ENCODE measurements at places on chromosomes 5 and 9.

GRCh38 chr5:54229041-54229780 is 81.2 kb downstream of the ARL15 start:
- DNase-seq, result peak; percentile 86

DNA sequence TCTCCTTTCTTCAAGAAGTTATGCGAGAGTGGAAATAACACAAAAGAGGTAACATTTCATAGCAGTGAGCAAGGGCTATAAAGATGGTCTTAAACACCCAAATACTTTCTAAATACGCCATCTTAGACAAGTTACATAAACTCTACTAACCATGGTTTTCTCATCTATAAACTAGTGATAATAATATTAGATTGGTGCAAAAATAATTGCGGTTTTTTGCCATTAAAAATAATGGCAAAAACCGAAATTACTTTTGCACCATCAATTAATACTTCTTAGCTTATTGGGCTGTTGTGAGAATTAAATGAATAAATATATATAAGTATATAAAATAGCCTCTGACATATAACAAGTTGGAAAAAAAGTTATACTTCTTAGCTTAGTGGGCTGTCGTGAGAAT is 23.7 kb downstream of the GABRA6 start:
- DNase-seq, result no peak

DNA sequence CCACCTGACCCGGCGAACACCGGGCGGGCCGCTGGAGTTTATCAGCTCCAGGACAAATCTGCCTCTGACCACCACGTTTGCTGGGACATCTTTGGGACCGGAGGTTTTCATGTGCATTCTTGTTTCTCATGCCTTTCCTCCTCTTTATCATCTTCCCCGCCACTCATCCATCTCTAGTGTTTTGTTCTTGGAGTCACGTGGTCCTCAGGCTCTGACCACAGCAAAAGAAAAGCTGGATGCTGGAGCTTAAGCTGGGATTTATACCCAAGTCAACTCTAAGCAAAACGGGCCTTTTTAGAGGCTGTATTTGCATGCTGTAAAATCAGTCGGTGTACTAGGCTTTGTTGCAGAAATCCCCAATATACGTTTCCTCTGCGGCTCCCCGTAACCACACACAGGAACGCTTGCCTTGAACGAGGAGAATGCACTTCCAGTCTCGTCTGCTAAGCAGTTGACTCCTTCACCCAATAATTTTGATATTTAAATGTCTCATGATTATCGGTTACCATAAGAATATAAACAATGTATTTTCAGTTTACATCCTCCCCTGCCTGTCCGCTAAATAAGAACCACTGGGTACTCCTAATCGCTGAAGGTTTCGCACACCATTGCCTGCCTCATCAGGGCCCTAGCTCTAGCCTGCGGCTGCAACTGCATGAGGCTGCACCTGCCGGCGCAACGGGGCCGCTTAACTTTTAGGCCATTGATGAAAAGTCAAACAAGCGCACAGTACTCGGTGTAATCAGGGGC is 560 bp upstream of the NDUFS6 start:
- DNase-seq, result peak; percentile 52

- DNase-seq, result no peak
These were observed 35.4 kb downstream of the PRLR start for GRCh38 chr5:35194635-35195471.

DNA sequence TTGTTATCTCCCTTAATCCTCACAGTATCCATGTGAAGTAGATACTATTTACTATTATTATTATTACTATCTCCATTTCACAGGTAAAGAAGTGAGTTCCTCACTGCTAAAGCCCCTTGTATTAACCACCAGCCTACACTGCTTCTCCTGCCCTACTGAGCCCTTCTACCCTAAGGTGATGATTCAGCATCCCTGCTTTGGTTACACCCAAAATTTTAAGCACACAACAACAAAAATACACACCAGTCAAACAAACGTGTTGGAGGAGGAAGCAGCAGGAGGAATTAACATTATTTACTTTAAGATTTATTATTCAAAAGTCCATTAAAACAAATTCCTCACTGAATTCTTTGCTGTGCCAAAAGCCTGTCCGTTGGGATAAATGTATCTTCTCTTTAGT is 370.2 kb upstream of the BRINP1 start:
- no peak for DNase-seq

GRCh38 chr5:11222169-11222568 is 461.1 kb upstream of the DAP start:
- no peak for DNase-seq

Data from activated CD4-positive, alpha-beta T cell treated with anti-CD3 and anti-CD28 coated beads for 36 hours (primary cell).